ENCODE measurements at places on chromosomes 6 and 20. TPM values are rescaled to one million over a fixed set of nuclear protein-coding genes. Genes with fewer than 3 reads are reported as not detected.

DNA sequence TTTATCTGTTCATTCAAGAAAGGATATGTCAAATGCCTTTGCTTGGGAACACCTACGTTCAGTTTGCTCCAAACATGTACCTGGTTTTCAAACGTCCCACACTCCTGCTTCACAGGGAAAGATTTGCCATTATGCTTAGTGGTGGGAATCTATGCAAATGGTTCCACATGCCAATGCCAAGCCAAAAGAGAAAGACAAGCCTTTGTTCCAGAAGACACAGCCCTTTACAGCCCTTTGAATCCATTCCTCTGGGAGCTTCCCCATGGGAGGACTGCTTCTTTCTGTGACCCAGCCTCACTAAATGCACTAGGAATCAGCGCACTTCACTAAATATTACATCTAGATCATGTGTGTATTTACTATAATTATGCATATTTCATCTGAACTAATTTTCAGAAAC lies 619.5 kb downstream of the PRKN start:
- no peak for DNase-seq

DNA sequence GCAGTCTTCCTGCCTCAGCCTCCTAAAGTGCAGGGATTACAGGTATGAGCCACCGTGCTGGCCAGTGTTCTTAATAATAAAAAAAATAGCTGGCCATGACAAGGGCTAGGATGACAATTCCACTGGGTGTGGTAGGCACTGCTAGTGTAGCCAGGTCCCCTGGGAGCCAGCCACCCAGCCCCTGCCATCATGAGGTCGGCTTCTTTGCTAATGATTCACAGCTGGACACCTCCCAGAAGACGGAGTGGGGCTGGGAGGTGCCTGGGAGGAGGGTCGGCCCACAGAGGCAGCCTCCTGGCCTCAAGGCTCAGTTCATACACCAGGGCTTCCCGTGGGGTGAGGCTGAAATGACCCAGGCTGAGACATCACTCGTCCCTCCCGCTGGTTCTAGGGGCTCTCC lies 230.4 kb downstream of the TAF4 start:
- no peak for DNase-seq

- no peak for DNase-seq
These were observed 130.8 kb downstream of the TAF4 start for GRCh38 chr20:61934716-61935530.

DNA sequence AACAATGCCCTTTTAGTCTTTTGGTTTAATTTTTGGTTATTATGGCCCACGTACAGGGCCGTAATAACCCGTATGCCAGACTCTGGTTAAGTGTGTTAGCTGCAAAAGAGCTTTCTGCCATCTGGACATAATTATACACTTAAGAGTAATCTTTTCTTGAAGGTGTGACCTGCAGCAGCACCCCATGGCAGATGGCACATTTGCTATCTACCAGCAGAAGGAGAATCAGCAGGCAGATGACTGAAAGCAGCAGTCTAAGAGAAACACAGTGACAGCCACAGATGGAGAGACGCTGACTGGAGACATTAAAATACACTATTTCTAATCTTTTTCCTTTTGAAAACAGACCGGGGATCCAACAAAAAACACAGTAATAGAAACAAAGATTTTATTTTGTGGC lies 18.7 kb downstream of the ASF1A start:
- no peak for DNase-seq

DNA sequence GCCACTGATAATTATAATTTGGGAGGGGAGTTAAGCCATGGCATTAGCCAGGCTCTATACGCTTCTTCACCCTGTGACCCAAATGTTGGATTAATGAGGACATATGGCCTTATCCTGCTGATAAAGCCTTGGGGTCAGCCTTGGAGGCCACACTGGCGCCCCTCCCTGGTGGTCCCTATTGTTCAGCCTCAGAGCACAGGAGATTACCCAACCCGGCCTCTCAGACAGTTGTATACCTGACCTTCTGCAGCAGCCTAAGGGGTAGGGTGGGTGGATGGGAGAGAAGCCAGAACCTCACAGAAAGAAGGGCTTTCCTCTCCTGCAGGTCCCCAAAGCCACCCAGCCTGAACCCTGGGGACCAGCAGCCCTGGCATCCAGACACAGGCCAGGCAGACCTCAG lies 76.8 kb downstream of the LINC00237 start:
- DNase-seq: no peak

DNA sequence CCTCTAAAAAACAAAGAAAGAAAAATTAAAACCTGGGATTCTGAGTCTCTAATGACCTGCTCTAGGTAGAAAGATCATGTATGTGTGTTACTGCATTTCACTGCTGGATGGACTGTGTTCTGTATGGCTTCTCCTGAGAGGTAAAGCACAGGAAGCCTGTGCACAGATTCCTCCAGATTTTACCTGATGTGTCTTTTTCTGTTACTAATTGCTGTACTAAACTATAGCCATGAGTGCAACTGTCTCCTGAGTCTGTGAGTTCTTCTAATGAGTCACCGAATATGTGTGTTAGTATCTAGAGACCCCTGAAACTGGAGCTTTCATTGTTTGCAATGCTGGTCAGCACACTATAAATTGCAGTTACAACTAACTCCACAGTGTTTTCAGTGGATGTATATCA lies 270.8 kb downstream of the CDKAL1 start:
- DNase-seq: no peak

- no peak for DNase-seq
These were observed 108.5 kb upstream of the RALGAPA2 start for GRCh38 chr20:20820785-20821483.

DNA sequence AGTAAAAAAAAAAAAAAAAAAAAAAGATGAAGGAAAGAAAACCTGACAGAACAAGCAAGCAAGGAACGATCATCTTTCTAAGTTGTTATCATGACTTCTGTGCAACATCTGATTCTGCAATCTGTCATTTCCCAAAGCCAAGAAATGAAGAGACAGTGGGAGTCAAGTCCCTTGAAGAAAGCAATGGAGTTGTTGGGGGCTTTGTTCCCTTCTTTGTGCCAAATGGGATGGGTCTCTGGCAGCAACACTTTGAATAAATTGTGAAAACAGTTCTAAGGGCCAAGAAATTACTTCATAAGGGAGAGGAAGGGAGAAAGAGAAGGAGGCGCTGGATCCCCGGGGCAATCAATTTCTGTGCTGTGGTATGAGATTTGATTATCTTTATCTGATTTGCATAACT lies 33.3 kb upstream of the RSPO3 start:
- no peak for DNase-seq

The NOL4L gene
- 10.3 TPM for total RNA-seq

The CDH4 gene
- total RNA-seq: 7.5 TPM

DNA sequence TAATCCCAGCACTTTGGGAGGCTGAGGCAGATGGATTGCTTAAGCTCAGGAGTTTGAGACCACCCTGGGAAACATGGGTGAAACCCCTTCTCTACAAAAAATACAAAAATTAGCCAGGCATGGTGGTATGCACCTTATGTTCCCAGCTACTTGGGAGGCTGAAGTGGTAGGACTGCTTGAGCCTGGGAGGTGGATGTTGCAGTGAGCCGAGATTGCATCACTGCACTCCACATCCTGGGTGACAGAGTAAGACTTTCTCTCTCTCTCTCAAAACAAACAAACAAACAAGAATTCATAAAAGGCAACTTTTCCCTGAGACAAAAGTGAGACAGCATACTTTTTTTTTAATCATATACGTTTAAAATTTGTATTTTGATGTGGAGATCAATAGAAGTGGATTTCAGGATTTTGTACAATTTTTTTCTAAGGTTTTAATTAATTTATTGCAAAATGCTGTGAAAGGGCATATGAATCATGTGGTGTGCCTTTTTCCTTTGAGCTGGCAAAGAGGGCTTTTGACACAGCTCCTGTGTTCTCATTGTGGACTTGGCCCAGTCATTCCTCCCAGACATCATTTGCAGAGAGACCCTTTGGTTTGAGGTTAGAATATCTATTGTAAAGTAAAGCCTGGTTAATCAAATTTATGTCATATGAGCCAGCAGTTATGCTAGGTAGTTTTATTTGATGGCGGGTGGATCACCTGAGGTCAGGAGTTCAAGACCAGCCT lies 77.1 kb downstream of the TULP4 start:
- no peak for DNase-seq

GRCh38 chr6:125123051-125123450 lies 30.5 kb upstream of the TPD52L1 start:
- DNase-seq: no peak

The WFDC5 gene
- total RNA-seq: not detected

DNA sequence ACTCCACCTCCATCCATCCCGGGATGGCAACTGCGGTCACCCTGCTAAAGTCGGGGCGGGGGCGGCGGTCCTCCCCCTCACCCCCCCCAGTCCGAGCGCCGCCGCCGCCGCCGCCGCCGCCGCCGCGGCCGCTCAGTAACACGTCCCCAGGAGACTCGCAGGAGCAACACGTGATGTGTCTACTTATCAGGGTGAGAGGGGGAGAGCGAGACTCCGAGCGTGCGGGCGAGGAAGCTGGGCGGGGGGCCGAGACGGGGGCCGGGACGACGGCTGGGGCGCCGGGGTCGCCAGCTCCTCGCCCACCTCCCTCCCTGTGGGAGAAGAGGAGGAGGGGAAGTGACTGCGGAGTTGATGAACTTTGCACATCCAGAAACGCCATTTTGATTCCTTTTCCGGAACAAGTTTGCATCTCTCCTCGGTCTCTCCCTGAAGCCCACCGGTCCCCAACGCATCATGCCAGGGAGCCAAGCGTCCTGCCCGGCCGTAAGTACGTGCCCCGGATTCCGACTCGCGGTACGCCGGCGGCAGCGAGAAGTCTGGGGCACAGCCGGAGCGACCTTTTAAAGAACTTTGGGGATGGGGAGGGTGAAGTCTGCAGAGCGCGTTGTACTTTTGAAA lies at the start of gene RREB1:
TSS of gene RREB1 (plus strand) at position 384 of the 618 bp plus-strand sequence. CDS start 73,951 bp downstream, outside the sequence.
- no peak for DNase-seq

The PRPH2 gene
- 0.21 TPM for total RNA-seq

DNA sequence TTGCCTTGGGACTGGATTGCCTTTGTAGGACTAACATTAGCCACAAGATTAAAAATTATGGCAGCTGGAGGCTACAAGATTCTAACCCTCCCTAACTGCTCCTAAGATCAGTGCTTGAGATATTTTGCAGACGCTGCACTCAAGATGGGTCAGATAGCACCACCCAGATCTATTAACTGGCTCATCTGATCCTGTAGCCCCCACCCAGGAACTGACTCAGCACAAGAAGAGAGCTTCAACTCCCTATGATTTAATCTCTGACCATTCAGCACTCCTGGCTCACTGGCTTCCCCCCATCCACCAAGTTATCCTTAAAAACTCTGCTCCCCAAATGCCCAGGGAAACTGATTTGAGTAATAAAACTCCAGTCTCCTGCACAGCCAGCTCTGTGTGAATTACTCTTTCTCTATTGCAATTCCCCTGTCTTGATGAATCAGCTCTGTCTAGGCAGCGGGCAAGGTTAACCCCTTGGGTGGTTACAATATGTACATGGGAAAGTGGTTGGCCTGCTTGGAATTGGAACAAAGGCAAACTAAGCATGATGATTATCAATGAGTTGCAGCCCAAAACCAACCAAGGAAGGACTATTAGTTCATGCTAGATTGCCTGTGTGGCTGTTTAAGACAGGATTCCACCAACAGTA lies 111.3 kb downstream of the OR2B2 start:
- no peak for DNase-seq

- DNase-seq: no peak
These were observed at the start of gene CST9 for GRCh38 chr20:23605867-23606651. TSS of gene CST9 (minus strand) at chr20:23605917. CDS start at chr20:23605864, 53 bp downstream.

DNA sequence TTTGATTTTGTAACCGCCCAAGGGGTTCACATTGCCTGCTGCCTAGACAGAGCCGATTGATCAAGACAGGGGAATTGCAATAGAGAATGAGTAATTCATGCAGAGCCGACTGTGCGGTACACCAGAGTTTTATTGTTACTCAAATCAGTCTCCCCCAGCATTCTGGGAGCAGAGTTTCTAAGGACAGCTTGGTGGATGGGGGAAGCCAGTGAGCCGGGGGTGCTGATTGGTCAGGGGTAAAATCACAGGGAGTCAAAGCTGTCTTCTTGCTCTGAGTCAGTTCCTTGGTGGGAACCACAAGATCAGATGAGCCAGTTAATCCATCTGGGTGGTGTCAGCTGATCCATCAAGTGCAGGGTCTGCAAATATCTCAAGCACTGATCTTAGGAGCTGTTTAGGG lies 60.0 kb upstream of the EZR start:
- no peak for DNase-seq

- DNase-seq: no peak
These were observed 350.0 kb upstream of the PRND start for GRCh38 chr20:4371623-4372251.

GRCh38 chr6:168361766-168362165 lies 42.2 kb upstream of the DACT2 start:
- no peak for DNase-seq
